ENCODE measurements at places on chromosomes 1 and 21. TPM values are rescaled to one million over a fixed set of nuclear protein-coding genes. Genes with fewer than 3 reads are reported as not detected.

Gene CLEC20A
- not detected for total RNA-seq

Gene FCAMR
- total RNA-seq, result not detected

DNA sequence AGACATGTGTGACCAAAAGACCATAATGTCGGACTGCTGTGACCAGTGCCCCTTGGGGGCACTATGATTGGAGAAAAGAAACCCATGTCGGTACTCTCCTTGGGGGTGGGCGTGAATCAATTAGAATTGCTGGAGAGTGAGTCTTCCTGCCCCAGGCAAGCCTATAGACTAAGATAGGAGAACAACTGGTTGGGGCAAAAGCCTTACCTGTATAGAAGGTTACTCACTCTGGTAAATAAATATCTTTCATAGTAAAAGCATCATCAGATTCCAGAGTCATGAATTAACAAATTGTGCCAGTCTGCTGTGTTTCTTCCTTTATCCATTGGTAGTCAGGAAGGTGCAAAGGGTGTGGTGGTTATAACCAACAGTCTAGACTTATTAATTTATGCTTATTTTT lies 2.9 kb upstream of the PTGFRN start:
- no peak for DNase-seq

DNA sequence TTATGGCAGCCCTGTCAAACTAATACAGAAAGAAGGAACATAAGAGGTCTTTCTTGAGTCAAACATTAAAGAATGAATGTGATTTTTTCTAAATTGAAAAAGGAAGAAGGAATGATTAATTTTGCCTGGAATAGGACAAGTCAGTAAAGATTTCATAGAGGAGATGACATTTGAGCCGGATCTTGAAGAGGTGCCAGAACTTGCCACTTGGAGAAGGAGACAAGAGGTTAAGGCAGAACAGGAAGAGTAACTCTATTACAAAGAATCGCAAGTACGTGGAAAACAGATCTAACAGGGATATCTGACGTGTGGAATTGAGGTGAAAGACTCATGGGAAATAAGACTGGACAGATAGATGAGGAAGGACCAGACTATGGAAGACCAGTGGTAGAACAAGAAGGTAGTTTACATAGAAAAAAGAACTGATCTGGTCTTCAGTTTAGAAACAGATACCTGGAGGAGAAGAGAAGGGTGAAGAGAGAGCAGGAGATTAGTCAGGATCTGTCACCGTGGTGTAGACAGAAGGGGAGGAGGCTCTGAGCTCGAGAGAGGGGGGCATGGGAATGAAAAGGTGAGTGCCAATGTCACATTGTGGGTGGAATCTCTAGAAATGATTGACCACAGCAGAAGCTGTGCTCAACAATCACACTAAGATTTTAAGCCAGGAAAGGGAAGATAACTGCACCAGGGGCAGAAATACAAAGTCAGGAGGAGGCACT lies 32.5 kb downstream of the RHOU start:
- DNase-seq, result no peak

DNA sequence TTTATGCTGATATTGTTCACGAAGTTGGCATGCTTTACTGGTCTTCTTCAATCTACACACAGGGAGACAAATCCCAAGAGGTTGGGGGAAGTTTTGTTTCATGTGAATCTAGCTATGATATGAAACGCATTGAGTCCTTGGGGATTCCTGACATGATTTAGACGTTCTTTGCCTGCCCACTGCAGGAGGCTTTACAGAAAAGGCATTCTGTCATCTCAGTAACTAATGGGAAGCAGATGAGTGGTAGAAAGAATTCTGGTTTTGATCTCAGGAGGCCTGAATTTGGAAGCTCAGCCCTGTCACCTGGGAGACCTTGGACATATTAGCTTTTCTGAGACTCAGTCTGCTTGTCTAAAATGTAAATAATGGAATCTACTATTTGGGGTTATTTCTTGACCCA lies 383.0 kb upstream of the NFIA start:
- DNase-seq, result no peak

DNA sequence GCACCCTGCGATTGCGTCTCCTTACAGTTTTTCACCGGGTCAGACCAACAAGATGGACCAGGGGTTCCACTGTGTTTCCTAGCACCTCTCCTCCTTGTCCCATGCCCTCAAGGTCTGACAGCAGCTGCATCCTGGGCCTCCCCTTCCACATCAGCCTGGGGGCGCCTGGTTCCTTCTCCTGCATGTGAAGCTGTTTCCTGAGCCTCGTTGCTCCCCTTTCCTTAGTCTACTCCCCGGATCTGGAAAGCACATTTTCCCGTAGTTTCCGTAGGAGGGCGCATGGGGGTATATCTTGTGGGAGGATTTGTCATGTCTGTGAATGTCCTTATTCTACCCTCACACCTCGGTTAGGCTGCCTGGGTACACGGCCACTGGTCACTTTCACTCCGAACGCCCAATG lies 6.1 kb downstream of the PRDM15 start:
- DNase-seq, result no peak

- no peak for DNase-seq
Observed at GRCh38 chr1:191693797-191694196, 464.5 kb upstream of the RGS18 start.

- DNase-seq, result no peak
Observed at GRCh38 chr1:184851822-184852746, 97.4 kb upstream of the EDEM3 start.

GRCh38 chr1:224289396-224289795 lies 40.6 kb downstream of the NVL start:
- DNase-seq, result peak; percentile 7

Gene RNU1-2
- not detected for total RNA-seq

GRCh38 chr1:73859227-73859626 lies 338.7 kb downstream of the LRRIQ3 start:
- DNase-seq, result no peak

DNA sequence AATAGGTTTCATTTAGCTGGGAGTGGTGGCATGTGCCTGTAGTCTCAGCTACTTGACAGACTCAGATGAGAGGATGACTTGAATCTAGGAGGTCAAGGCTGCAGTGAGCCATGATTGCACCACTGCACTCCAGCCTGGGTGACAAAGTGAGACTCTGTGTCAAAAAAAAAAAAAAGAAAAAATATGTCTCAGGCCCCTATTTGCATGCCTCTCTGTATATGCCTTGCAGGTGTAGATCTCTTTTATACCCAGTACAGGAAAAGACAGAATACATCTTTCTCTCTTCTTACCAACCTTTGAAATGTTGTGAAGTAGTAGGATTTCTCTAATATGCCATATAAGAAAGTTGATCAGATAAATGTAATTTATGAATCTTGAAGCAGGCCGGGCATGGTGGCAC lies 6.4 kb downstream of the CNR2 start:
- DNase-seq, result no peak

Gene MEX3A
- total RNA-seq, result 21.0 TPM

GRCh38 chr1:230827801-230828200 lies 40.5 kb downstream of the C1orf198 start:
- no peak for DNase-seq

Gene USH2A
- not detected for total RNA-seq

GRCh38 chr1:3904843-3905185 lies 4.7 kb upstream of the C1orf174 start:
- DNase-seq, result no peak

DNA sequence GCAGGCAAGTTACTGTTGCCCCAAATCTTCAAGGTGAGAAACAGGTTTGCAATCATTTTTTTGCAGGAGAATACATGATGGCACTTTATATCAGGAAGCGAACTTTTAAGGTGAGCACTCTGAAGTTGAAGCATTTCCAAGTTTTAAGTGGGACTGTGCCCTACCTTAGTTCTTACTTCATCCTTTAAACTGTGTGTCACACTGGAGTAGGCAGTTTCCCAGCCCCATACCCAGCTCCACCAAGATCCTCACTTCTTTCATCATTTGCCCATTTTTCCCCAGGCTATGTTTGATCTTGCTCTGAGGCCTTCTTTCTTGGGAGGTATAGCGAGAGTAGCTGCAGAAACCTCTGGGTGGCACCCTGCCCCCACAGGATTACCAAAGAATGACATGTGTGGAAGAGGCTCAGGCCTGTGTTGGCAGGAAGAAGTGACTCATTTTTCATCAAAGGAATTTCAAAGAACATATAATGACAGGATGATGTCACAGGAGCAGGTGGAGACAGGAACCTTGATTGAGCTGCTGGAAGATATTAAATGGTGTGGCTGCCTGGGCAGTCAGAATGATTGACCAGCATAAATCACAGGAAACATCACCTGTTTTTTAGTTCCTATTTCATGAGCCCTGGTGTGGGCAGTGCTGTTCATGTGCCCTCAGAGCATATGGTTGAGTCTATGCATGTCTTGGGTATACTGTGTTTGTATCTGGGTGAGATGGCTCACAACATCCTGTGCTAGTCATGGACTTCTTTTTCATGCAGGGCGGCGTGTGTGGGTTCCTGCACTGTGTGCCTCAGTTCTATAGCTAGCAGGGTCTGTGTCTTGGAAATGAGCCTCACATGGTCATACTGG lies 20.8 kb upstream of the MACF1 start:
- DNase-seq, result no peak

DNA sequence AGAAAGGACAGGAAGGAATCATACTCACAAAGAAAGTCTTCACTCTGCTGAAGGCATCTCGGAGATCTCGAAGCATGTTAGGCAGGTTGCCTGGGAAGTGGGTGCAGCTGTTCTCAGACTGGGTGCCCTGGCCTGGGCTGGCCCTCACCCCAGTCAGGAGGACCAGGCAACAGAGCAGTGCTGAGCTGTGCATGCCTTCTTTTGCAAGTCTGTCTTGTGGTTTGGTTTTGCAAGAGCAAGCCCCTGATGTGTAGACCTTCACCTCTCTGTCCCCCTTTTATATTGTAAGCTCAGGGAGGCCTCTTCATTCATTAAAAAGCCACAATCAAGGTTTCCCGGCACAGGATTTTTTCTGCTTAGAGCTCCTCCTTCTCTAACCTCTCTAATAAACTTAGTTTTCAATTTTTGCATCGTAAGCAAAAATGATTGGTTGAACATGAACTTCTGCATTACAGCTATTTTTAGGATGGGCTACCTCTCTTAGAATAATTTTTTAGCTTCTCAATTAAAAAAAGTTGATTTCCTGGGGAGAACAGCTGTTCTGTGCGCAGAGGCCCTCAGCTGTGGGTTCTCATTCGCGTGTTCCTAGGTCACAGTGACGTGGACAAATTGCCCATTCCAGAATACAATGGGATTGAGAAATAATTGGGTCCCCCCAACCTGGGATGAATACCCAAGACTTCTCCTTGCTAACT lies at the start of gene IL10:
IL10 (minus strand) TSS at position 252 of the 695 bp plus-strand sequence; CDS start at position 193, 59 bp downstream.
- no peak for DNase-seq

DNA sequence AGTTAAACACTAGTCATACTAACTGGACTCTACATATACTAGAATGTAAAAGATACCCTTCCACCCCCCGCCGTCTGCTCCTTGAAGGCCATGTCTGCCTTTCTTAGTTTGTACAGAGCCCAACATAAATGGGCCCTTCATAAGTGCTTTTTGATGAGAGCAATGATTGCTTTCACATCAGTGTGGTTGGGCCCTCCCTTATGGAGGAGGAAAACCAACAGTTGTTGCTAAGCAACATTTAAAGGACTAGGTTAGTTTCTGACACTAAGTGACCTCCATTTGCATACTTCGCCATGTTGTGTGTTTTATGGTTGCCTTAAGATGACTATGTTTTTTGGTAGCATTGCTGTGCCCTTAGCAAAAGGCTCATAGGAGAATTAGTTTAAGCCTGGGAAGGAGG lies 182.0 kb upstream of the SGIP1 start:
- no peak for DNase-seq

DNA sequence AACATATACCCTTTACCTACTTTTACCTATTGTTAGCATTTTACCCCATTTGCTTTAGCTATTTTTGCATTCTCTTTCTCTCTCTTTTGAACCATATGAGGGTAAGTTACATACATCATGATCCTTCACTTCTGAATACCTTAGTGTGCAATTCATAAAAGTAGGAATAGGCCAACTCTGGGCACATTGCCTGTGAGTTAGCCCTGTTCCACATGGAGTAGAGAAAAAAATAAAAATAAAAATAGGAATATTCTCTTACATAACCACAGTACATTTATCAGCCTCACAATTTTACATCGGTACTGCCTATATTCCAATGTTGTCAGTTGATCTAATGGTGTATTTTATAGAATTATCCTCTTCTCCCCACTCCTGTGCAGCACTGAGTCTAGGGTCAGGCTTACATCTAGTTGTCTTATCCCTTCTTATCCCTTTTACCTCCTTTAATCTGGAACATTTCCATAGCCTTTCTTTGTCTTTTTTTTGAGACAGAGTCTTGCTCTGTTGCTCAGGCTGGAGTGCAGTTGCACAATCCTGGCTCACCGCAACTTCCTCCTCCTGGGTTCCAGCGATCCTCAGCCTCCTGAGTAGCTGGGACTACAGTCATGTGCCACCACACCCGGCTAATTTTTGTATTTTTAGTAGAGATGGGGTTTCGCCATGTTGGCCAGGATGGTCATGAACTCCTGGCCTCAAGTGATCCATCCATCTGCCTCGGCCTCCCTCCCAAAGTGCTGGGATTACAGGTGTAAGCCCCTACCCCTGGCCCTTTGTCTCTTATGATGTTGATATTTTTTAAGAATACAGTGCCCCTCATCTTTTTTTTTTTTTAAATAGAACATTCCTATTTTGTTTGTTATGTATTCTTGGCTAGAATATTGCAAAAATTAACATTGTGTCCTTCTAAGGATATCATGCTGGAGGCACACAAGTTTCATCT lies 11.1 kb upstream of the SLC30A1 start:
- no peak for DNase-seq

DNA sequence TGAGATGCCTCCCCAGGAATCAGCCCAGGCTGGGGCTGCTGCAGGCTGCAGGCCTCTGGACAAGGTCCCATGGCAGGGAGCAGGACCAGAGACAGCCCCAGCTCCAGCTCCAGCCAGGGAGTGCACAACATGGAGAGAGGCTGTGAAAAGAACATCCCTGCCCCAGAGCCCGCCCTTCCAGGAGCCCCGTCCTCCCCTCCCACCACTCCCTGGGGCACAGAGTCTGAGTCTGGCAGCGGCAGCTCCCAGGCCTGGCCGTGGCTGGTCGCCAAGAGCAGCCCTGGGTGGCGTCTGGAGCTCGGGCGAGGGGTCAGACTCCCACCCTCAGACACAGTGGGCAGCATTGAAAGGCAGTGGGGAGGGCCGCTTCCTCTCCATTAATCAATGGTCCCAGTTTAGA lies 37.8 kb downstream of the MEGF6 start:
- DNase-seq, result no peak

Gene IVL
- not detected for total RNA-seq
